OCI-M1 (cell line): ENCODE measurements at places on chromosomes 4 and X.

GRCh38 chr4:175470131-175470530 is 341.9 kb downstream of the GPM6A start:
- DNase-seq: no peak

GRCh38 chr4:74284053-74284452 is 24.2 kb upstream of the EPGN start:
- no peak for DNase-seq

DNA sequence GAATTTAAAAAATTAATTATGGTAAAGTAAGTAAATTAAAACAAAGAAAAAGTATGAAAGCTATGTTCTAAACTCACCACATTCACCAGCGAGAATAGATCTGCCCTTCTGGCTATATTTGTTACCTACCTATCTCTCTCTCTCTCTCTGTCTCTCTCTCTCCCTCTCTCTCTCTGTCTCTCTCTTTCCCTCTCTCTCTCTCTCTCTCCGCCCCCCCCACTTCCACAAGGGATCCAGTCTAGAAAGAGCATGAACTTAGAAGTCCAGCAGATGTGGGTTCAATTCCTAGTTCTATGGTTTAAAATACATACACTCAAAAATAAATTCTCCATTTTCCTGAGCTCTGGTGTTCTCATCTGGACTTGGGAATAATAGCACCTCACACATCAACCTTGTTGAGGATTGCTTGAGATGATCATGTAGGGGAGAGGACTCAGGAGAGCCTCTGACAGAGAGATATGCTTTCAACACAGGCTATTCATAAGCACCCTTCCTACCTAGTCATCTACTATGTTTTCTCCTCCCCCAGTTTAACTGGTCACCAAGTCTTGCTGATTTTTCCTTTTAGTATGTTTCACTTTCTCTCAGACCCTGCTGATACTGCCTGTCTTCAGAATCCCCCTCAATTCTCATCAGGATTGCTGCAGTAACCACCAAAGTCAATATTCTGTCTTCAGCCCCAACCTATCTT is 64.7 kb downstream of the SLC7A11 start:
- DNase-seq: no peak

DNA sequence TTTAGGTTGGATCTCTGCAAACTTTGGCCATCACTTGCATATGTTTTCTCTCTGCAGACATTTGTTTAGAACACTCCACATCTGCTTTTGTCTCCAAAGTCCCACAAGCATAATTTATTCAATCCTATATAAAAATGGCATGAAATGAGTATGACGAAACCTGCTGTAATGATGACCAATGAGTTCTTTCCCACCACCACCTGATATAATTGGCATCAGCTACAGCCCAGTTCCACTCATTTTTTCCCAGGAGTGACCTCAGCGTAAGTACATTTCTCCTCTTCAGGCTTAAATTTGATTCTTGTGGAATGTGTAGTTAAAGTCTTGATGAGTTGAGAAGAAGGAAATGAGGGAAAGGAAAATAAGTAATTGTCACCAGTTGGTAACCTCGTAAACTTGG is 205.1 kb downstream of the AWAT2 start:
- DNase-seq: no peak

- no peak for DNase-seq
Measured at GRCh38 chr4:6023731-6024130, 5.5 kb upstream of the C4orf50 start.

DNA sequence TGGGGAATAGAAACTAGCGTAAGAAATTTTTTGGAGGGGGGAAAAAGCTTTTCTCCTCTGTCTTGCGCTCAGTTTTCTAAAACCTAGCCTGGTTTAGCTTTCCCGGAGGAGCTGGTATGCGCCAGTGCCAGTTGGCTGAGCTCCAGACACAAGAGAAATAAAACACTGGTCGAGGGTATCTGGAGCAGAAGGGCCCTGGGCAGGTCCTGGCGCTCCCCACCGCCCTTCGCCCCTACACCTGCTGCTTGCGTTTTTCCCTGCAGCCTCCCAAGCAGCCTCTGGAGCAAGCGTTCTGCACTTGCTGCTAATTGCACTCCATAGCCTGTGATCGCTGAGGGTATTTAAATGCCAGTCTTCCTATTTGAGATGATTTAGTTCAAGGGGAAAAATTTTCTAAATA is 816 bp downstream of the EREG start:
- peak; percentile 64 for DNase-seq

GRCh38 chrX:154488336-154489075 is 1.9 kb downstream of the SLC10A3 start:
- DNase-seq: no peak

DNA sequence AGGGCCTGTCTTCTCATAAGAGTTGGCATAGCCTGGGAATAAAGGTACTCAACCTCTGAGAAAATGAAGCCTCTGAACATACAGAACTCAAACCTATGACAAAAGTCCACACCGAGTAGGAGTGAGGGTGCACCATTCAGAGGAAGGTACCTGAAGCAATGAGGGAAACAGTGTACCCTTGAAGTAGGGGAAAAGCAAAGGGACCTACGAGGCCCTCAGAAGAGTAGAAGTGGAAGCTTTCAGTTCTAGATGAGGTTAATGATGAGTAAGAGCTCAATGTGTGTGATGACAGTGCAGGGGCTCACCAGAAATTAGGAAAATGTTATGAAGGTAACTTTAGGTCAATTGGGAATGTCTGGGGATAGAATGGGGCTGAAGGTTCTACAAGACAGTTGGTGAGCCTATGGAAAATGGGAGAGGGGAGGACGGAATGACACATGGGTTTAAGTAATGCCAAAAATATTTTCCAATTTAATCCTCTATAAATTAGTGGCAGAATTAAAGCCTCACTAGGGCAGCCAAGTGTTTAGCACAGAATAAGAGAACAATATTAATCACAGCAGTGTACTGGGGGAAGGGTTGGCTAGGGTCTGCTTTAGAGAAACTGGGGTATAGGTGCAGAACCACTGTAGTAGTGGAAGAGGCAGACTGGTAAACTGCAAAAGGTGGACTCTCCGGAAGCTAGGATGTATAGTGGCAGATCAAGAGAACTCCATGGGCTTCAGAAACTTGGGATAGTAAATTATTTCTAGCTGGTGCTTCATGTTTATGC is 39.8 kb downstream of the RAB33A start:
- DNase-seq: no peak

DNA sequence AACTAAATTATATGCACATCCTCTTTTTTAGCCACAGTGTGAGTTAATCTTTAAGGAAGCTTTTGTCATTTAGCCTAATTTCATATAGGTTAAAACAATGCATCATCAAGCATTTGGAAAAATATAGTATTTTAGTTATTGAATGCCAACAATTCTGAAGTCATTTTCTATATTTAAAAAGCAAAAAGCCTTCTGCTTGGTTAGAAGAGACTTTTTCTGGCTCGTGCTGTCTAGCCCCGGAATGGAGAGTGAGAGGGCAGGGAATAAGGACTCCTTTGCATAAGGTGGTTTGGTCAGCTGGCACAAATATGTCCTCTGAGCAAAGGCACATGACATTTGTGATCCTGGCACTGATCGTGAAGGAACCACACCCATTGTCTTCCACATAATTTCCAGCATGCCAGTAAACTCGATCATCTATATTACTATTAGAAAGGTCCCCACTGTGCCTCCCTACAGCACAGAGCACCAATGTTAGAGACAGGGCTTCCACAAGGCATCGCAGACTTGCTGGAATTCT is 393.7 kb upstream of the INTU start:
- DNase-seq: no peak

DNA sequence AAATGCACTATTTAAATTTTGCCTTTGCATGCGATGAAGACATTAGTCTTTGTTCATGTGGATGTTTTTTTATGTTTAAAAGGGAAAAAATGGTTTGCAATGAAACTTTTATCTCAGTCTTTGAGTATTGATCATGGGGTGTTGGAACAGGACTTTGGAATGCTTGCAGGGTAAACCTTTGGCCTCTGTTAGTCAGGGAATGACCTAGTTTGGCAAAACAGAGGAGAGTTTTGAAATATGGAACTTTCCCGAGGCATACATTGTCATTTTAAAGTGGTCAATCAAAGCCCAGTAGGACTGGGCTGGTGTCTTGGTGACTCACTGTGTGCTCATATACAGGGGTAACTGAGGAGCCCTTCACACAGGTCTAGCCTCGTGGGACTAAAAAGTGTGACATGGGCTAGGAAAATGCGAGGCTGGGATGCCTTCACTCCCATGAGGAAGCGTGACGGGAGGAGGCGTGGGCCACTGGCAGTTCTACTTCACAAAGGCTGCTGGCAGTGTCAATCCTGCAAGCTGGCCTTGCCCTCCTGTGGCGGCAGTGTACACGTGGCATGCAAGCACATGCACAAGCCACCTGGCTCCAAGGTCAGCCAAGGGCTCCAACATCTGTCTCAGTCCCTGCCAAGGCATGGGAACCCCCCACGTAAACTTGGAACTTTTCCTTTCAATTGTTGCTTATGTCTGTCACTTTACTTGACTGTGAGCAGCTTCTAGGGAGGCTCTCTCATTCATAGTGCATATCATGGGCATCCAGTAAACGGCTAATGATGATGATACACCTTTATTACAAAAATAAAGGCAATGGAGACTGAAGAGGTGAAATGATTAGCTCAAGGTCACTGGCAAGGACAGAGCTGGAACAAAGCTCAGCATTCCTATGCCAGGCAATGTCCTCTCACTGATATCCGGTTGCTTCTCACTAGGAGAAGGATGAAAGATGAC is 5.2 kb upstream of the F11 start:
- no peak for DNase-seq

GRCh38 chrX:47226071-47226470 is 6.7 kb upstream of the USP11 start:
- no peak for DNase-seq

- peak; percentile 52 for DNase-seq
Measured at GRCh38 chr4:159055833-159056232, 47.0 kb upstream of the RAPGEF2 start.

GRCh38 chr4:16021804-16022560 is 59.0 kb upstream of the FGFBP2 start:
- DNase-seq: no peak

- DNase-seq: no peak
Measured at GRCh38 chrX:85630901-85631300, 251.4 kb upstream of the POF1B start.

GRCh38 chr4:162116095-162116779 is 47.6 kb downstream of the FSTL5 start:
- DNase-seq: no peak

GRCh38 chr4:101258883-101259282 is 88.4 kb downstream of the PPP3CA start:
- DNase-seq: peak; percentile 90

GRCh38 chr4:169376421-169376820 is 105.7 kb upstream of the SH3RF1 start:
- DNase-seq: no peak

GRCh38 chrX:155179346-155179997 is 36.8 kb upstream of the VBP1 start:
- peak; percentile 58 for DNase-seq

GRCh38 chr4:8079031-8079885 is 79.4 kb downstream of the ABLIM2 start:
- peak; percentile 91 for DNase-seq

DNA sequence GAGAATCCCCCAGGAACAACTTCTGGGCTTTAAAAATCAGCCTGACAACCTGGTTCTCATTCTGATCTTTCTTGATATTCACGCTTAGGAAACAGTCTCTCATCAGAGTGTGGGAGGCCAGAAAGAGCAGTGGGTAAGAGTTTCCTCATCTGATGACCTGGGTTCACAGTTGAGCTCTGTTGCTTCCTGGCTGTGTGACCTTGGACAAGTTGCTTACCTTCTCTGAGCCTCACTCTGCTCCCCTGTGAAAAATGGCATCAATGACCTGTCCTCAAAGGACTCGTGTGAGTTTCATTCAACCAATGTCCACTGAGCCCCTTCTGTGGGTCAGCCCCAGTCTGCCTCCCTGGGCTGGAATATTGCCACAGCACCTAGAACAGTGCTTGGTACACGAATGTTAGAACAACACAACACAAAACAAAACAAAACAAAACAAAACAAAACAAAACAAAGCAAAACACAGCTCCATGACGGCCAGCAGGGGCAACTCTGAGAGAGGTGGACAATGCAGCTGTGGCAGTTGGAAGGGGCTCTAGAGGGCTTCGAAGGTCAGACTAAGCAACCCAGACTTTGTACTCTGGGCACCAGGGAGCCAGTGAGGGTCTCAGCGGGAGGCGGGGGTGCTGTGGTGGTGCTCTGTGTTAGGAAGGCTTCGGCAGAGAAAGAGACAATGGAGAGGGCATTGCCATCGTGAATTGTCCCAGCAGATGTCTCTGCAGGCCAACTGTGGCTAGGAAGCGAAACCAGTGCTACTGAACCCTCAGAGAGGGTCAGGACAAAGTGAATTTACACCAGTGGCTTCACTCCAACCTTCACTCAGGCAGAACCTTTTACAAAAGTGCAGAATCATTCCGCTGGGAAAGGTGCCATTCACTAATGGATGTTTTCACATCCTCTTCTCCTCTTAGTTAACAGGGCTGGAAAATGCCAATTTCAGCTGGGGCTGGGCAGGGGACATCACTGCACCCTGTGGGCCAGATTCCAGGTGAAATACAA is 14.3 kb upstream of the C4orf50 start:
- peak; percentile 5 for DNase-seq

DNA sequence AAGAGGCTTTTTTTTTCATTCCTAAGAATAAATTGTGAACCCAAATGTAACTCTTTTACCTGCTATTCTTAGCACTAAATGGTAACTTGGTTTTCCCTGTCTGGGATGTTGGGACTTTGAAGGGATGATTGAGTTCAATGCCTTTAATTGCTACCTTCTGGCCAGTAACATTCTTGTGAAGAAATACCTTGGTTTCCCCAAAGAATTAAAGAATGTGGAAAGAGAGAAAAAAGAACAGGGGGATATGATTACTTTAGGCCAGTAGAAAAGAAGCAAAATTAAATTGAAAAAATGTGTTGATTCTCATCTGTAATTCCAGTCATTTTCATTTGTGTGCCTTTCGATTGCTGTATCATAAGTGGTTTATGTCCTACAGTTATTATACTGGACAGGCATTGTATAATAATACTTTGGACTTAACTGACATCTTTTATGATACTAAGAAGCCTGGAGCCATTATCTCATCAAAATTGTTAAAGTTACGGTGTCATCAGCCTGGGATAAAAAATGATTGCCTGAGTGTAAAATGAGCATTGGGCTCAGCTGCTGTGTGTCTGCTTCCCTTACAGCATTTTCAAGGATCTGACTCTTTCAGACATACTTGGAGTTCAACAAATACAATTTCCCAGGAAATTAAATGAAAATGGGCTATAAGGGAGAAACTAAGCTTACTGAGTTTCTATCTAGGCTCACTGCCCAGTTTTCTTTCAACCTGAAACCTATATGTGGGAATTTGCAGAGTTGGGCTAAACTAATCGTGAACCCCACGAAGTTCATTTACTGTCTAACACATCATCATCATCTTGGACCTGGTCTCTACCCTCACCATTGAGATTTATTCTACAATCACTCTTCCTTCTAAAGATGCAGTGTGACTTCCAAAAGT is 146.3 kb downstream of the SHROOM3 start:
- DNase-seq: no peak
